ENCODE measurements at places on chromosomes 4 and X.

GRCh38 chrX:13005661-13006473 lies 31.0 kb downstream of the TMSB4X start:
- no peak for DNase-seq

DNA sequence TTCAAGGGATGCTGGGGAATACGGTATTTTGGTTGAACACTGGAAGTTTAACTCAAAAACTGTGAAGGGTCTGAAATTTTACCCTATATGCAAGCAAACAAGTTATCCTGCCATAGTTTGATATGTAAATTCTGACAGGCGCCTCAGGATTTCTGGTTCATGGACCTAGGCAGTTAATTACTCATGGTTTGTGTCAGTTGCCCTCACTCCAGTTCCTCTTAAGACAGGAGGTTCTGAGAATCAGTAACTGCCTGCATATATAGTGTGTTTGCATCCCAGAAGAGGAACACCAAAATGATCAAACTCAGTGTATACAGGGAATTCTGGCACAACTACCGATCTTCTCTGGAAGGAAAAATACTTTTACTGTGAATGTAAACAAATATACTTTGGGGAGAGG lies 360.4 kb upstream of the NWD2 start:
- no peak for DNase-seq

- DNase-seq: no peak
Measured at GRCh38 chr4:31141832-31142142, 421.6 kb downstream of the PCDH7 start.

DNA sequence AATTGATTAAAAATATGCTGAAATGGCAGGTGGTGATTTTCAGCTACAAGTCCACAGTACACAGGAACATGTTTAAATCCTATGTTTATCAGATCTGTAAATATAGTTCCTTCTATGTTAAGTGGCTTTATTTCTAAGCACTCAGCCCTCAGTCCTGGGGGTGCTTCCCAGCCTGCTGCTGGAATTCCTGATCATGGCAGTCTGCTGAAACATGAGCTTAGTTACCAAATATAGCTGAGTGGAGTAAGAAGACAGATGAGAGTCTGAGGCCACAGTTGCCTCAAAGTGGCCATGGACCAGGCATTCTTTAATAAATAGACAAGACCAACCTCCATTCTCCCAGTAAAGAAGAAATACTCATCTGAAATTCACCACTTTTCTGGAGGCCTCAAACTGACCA lies 17.1 kb upstream of the DDX60 start:
- DNase-seq: no peak

DNA sequence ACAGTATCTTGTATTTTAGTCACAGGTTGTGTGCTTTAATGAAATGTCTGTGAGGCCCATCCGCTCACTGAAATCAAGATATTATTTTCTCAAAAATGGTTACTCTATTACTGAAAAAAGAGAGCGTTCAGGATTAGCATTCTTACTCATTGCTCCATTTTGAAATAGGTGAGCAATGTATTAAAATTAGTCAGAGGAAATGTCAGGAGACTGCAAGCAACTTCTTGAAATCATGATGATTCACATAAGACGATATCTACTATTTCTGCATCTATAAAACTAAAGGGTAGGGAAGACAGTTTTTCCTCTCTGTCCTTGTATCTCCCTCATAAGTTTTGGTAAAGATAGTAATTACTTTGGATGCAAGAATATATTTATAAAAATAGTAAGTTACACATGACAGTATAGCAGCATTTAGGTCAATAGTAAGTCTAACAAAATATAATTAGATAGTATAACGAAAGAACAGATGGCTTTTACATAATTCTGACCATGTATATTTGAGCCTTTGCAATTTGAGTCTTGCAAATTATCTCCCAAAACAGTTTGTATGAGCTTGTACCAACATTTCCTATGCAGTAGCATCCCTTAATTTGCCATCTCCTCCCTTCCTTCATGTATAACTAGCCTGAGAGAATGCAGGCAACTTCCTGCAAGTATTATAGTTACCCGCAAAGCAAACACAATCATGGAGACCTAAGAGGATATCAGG lies 937.8 kb downstream of the PCDH7 start:
- no peak for DNase-seq

- no peak for DNase-seq
Measured at GRCh38 chr4:48604527-48604926, 114.5 kb downstream of the ZAR1 start.

GRCh38 chr4:120088507-120088906 lies 21.9 kb upstream of the MAD2L1 start:
- no peak for DNase-seq

DNA sequence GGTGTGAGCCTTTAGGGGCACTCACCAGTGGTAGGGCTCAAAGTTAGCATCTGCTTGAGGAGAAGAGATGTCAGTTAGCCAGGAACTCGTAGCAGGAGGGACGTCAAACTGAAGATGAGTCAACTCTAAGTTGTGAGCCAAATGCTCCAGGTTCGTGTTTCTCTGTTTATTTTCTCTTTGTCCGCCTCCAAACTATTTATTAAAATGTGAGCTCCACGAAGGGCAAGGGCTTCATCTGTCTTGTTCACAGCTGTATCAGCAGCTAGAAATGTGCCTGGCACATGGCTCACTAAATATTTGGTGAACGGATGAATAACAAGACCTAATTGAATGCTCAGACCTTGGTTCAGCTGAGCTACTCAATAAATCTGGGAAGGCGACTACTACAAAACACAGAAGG lies 248.9 kb downstream of the BCOR start:
- DNase-seq: no peak

DNA sequence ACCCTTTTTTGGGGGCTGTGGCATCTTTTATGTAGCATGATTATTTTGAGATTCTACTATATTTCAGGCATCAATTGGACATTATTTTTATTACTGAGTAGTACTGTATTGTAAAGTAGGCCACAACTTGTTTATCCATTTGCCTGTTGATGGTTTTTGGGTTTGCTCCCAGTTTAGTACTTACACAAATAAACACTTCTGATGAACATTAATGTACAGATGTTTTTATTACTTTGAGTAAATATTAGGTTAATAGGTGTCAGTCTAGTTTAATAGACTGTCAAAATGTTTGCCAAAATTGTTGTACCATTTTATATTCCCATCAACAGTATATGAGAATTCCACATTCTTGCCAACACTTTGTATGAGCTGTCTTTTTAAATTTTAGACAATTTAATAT lies 214.9 kb upstream of the MAD2L1 start:
- no peak for DNase-seq

DNA sequence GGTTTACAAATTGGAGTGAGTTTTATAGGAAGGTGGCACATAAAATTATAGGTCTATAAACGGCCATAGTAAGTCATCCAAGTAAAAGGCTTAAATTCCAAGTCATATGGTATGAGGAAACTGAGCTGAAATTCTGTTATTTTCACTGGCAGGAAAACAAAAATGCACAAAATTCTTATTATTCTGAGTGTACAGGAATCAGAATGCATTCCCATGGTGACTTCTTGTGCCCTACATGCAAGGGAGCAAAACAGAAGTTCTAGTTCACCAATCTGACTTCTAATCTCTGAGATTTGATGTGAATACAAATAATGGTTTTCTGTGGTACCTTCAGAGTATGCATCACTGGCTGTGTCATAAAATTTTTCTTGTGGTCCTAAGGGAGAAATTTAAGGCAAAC lies 102.9 kb downstream of the CLCN4 start:
- DNase-seq: no peak

DNA sequence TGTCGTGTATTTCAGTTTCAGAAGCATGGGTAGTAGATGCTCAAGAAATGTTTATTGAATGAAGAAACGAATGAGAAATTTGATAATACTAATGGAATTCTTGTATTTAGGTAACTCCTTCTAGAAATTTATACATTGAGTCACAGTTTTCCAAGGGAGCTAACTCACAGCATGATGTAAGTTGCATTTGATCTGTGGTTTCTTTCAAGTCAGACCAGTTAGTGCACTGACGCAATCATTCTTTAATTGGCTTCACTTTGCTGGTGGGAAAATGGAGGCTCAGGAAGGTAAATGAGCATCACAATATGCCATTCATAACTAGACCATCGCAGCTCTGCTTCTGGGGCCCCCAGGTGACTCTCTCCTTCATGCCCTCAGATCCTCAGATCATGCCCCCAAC lies 17.3 kb upstream of the CWH43 start:
- DNase-seq: no peak

- no peak for DNase-seq
Measured at GRCh38 chr4:135418353-135418752, 1216.8 kb upstream of the PABPC4L start.

DNA sequence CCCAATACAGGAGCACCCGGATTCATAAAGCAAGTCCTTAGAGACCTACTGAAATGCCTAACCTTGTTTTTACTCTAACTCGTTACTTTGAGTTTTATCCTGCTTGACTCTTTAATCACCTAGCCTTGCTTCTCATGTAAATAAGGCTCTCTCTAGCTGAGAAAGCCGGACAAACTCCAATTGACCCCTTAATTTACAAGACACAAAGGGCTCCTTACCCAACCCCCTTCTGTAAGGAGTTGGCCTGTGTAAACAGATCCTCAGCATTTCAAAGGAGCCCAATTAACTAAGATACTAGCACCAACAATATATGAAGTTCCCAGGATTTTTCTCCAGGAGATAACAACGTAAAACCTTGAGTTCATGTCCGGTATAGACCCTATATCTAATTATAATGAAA lies 61.7 kb downstream of the CT47B1 start:
- DNase-seq: no peak

GRCh38 chr4:152981278-152981677 lies 45.2 kb downstream of the FHDC1 start:
- DNase-seq: no peak

- no peak for DNase-seq
Measured at GRCh38 chr4:71709961-71710360, 73.9 kb downstream of the GC start.

DNA sequence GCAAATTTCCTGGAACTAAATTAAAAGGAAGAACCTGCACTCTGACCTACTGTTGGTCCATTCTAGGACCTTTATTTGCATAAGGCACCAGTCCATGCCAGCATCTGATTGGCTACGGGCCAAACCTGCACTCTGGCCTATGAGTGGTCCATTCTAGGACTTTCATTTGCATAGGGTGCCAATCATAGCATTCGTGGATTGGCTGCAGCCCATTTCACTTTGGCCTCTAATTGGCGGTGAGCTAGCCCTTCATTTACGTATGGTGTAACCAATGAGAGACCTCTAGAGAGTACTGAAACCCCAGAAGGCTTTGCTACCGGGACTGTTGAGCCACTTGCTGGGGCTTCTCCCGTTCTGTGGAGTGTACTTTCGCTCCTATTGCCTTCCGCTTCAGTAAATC lies 6.1 kb upstream of the RNF175 start:
- no peak for DNase-seq

GRCh38 chrX:19639056-19639455 lies 123.7 kb upstream of the MAP3K15 start:
- DNase-seq: no peak

- DNase-seq: no peak
Measured at GRCh38 chr4:159562366-159562765, 459.5 kb downstream of the RAPGEF2 start.

- DNase-seq: no peak
Measured at GRCh38 chr4:37735578-37735977, 49.4 kb upstream of the RELL1 start.

DNA sequence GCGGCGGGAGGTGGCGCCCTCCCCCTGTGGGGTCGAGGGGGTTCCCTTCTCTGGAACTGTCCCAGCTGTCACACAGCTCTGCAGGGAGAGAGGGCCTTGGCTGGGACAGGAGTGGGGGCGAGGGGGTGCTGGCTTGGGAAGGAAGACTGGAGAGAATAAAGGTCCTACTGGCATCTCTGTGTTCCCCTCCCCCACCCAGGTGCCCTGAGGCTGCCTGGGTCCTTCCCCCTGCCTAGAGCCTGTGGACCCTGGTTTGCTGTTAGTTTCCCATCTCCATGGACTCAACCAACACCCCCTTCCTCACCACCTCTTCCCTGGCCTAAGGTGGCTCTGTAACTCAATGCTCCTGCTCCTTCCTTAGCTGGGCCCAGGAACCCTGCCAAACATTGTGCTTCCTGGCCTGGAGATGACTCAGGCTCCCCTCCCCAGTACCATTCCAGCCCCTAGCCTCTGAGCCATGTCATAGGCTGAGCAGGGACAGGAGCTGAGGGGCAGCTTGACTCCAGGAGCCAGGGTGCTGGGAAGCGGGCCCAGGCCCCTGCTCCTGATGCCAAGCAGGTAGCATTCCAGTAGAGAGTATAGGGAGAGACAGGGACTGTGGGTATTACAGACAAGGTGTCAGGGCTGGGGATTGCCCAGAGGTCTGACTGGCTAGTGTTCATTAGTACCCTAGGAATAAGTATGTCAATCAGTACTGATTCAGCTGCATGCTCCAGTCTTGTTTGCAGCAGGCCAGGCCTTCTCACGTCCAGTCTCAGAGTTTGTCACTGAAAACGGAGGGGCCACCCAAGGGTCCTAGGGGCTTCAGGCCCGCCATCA lies 100.7 kb downstream of the EFNB1 start:
- no peak for DNase-seq
